A673 (cell line): ENCODE measurements at places on chromosomes 11 and 22. TPM values are rescaled to one million over a fixed set of nuclear protein-coding genes. Genes with fewer than 3 reads are reported as not detected.

- H3K27me3 ChIP-seq = peaks cover 11% of the 10 kb centered on the region
- no peaks in the 10 kb centered on the region for H3K4me1 ChIP-seq
- no peak overlapping the region for H3K27ac ChIP-seq
- no peaks in the 10 kb centered on the region for H3K36me3 ChIP-seq
- H3K4me3 ChIP-seq = no peak overlapping the region
These were observed 245.8 kb downstream of the CSNK2A3 start for GRCh38 chr11:11107076-11107723.

The OR52E8 gene
- total RNA-seq = not detected in 2 replicates

- no peaks in the 10 kb centered on the region for H3K27me3 ChIP-seq
- H3K4me1 ChIP-seq = peaks cover 41% of the 10 kb centered on the region
- no peak overlapping the region for H3K4me3 ChIP-seq
- H3K27ac ChIP-seq = no peak overlapping the region
These were observed 67.8 kb upstream of the ARHGAP32 start for GRCh38 chr11:129259931-129260348.

DNA sequence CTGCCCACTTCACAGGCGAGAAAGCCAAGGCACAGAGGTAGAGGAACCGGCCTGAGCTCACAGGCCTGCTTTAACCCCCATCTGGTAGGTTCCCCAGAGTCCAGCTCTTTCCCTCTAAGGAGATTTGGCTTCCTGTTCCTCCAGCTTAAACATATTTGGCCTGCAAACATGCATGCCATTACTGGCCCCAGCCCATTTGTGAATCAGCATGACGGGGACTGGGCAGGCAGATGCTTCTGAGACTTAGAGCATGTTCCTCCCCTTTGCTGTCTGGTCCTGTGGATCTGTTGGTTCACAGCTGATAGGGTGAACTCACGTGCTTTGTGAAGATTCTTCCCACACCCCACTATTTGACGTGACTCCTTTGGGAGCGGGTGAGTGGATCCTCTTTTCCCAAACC is 12.6 kb downstream of the CHST1 start:
- no peak for DNase-seq
- H3K4me3 ChIP-seq = no peak overlapping the region
- H3K4me1 ChIP-seq = peaks cover 6% of the 10 kb centered on the region
- no peak overlapping the region for H3K27ac ChIP-seq

DNA sequence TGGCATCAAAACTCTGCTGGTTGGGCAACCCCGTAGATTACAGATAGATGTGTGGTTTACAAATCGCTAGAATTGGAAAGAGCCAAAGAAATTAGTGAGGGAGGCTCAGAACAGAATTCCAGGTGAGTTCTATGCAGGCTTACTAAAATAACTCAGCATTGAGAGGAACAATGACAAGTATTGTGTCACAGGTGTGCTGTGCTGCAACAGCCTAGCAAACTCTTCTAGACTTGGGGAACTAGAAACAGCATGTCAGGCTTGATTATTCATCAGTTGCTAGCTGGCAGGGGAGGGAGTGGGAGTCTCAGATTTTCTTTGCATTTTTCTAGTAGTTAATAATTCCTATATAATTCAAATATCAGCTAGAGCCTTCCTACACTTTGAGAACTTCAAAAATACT is 26.3 kb upstream of the RASD2 start:
- no peak overlapping the region for H3K27ac ChIP-seq
- H3K36me3 ChIP-seq = no peaks in the 10 kb centered on the region
- H3K27me3 ChIP-seq = no peaks in the 10 kb centered on the region
- H3K4me3 ChIP-seq = no peak overlapping the region

The NAALADL1 gene
- 0.50 TPM in 1 of 2 replicates, not detected in the other for total RNA-seq

The HTR3B gene
- not detected in 2 replicates for total RNA-seq

DNA sequence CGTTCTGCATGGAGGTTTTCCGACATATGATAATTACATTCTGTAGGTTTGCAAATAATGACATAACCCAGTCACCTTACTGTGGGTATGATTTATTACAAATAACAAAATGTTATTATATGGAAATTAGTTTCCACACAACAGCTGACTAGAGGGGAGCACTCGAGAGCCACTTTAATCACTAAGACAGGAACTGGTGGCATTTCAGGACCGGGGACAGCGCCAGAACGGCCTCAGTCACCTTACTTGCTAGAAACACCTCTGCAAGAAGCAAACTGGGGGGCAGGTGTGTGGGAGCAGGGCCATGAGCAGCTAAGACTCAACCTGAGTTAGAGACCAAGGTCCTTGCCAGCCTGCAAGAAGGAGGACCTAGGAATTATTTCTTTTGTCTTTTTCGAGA is 199.9 kb downstream of the DSCAML1 start:
- H3K27me3 ChIP-seq = peaks cover 10% of the 10 kb centered on the region
- no peaks in the 10 kb centered on the region for H3K36me3 ChIP-seq
- H3K4me3 ChIP-seq = no peak overlapping the region
- H3K27ac ChIP-seq = no peak overlapping the region
- no peaks in the 10 kb centered on the region for H3K4me1 ChIP-seq
- peak; percentile 41 for DNase-seq

The XBP1 gene
- total RNA-seq = 65.4 and 66.3 TPM in 2 replicates

DNA sequence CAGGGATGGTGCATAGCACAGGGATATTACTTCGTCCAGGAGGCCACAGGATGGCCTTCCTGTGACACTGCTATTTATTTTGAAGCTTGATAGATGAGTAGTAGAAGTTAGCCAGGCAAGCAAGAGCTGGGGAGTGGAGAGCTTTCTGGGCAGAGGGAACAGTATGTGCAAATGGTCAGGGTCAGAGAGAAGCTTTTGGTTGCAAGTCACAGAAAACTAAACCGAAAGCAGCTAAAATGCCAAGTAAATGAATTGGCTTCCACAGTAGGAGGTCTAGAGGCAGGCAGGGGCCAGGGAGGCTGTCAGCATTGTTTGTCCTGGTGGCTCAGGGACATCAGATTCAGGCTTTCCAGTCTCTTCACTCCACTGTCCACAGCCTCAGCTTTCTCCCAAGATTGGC is 247.5 kb downstream of the GRIK4 start:
- H3K27me3 ChIP-seq = no peaks in the 10 kb centered on the region
- H3K4me3 ChIP-seq = no peak overlapping the region
- H3K4me1 ChIP-seq = no peaks in the 10 kb centered on the region
- no peak for DNase-seq
- no peaks in the 10 kb centered on the region for H3K36me3 ChIP-seq

- no peaks in the 10 kb centered on the region for H3K27me3 ChIP-seq
- no peak overlapping the region for H3K4me3 ChIP-seq
- H3K27ac ChIP-seq = no peak overlapping the region
- H3K36me3 ChIP-seq = no peaks in the 10 kb centered on the region
- DNase-seq = no peak
These were observed 60.9 kb upstream of the ZC3H12C start for GRCh38 chr11:110032259-110032658.

The ZP1 gene
- total RNA-seq = not detected in 2 replicates

The CEND1 gene
- total RNA-seq = 0.24 and 0.52 TPM in 2 replicates
